ENCODE measurements at places on chromosomes 1 and 21.

DNA sequence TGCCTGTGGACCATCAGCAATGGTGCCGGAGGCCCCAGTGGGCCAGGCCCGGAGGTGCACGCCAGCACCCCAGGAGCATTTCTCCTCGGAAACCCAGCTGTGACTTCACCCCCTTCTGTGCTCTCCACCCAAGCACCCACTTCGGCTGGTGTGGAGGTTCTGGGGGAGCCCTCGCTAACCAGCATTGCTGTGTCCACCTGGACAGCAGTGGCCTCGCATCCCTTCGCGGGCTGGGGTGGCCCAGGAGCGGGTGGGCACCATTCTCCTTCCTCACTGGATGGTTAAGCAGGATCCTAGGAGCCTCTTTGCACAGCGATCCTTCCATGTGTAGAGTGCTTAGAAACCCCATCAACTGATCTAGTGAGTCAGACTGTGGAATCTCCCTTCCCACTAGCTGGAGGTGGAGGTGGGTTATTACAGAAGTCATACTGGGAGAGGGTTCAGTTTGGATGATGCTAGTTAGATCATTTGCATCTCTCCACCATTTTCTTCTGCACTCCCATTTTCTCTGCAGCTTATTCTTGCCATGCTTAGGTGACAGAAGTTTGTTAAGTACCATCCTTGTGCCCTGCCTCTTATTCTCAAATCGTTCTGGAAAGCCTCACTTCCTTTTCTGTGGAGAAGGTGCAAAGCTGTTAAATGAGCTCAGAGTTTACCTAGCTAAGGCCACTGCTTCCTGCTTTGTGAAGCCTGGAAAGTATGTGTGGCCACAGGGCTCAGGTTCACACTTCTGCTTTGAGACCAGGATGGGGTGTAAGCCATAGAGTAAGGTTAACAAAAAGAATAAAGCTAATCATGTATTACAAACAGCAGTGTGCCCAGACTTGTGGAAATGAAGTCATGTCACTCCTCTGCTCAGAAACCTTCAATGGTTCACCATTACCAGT is 32.3 kb downstream of the TBX19 start:
- no peak for DNase-seq

DNA sequence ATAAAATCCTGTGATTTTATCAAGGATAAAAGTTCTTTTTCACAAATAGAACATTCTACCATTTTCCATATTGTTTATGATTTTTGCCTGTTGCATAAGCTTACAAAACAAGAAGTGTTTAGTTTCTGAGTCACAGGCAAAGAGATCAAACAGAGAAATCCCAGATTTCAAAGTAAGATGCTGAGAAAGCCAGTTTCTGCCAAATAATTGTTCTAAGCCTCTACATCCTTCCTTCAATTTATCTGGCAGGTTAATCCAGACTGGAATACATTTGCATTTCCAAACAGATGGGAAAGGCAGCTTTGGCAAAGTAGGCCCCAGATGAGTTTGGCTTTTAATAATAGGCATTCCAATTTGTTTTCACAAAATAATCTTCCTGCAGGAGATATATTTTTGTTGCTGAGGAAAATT is 2.5 kb downstream of the SLC1A7 start:
- no peak for DNase-seq

- no peak for DNase-seq
These were observed 227.1 kb downstream of the TOMM20 start for GRCh38 chr1:234901491-234902049.

DNA sequence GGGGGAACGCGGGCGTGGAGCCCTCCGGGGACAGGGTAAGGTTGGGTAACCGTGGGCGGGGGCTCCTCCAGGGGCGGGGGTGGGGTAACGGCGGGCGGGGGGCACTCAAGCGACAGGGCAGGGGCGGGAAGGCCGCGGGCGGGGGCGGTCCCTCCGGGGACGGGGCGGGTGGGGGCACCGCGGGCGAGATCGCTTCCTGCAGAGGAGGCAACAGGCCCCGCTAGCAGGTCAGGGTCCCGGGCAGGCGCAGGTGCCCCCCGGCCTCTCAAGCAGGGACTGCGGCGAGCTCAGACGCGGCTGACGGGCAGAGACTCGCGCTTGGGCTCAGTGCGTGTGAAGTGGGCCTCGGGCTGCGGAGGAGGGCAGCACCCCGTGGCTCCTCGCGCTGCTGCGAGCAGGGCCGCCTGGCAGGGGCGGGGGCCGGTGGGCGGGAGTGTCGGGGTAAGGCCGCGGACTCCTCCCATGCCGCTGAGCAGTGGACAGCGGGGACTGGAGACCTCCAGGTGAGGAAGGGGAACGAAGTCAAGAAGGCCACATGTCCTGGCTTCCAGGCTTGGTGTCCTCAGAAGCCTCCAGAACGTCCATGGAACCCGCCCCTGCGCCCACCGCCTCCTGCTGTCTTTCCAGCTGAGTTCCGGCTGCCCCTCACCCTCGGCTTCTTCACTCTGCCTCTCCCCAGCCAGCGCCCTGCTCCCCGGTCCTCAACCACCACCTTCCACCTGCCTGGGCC is 627 bp upstream of the GNB1 start:
- DNase-seq = peak; percentile 73

GRCh38 chr1:216051071-216051470 is 372.2 kb downstream of the USH2A start:
- no peak for DNase-seq

GRCh38 chr1:2448098-2448445 is 28.0 kb upstream of the PLCH2 start:
- no peak for DNase-seq

- no peak for DNase-seq
These were observed 149.5 kb upstream of the B3GALT2 start for GRCh38 chr1:193335806-193336428.

DNA sequence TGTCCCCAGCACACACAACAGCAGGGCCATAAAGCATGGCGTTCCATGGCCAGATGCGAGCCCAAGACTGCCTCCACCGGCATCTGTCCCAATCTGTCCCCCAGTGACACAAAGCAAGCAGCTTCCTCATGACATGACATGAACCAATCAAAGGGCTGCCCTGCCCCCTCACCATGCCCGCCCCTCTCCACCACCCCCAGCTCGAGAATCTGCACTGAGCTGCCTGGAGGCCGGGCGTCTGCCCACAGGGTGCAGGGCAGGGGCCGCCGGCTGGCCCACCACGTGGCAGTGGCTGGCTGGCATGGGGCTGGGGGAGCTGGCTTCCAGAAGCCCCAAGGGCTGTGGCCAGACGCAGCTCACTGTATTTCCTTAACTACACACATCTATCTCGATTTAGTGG is 27.8 kb downstream of the WNT9A start:
- DNase-seq = no peak

DNA sequence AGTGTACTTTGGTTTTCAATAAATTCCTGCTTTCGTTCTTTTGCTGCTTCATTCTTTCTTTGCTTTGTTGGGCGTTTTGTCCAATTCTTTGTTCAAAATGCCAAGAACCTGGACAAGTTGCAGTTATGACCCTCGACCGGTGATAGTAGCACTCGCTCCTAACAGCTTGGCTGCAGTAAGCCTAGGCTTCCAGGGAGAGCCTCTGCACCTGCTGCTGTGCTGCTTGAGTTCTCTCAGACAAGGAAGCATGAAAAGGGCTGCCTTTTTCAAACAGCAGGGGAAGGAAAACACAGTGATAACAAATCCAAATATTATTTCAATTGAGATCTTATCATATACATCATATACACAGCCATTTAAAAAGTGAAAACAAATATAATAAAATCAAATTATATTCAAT is 12.8 kb upstream of the RIPK4 start:
- DNase-seq = no peak

DNA sequence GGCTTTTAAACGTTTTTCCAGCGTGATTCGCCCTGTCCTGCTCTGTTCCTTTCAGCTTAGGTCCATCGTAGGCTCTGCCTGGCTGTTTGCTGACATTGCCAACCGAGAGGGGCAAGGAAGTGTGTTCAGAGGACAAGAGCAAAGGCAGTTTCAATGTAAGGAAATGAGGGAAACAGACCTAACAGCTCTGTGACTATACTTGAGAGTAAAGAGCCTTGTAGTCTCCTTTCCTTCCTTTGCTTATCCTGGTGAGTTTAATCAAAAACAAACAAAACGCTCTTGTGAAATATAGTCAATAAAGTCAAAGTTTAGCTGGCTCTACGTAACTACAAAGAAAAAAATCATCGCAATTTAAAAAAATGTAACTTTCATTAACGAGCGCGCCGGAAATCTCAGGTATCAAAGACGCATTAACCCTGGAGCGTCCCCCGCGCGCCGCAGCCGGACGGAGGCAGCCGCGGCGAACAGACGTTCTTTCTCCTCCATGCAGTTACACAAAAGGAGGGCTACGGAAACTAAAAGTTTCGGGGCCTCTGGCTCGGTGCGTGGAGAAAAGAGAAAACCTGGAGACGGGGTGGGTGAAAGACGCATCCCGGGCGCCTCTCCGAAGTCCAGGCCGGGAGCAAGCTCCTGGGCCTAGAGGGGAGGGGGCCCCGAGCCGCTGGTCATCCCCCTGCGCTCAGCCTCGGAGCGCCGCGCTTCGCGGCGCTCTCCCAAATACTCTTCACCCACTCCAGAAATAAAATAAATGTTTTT is 617 bp upstream of the ADGRL2 start:
- DNase-seq = no peak

DNA sequence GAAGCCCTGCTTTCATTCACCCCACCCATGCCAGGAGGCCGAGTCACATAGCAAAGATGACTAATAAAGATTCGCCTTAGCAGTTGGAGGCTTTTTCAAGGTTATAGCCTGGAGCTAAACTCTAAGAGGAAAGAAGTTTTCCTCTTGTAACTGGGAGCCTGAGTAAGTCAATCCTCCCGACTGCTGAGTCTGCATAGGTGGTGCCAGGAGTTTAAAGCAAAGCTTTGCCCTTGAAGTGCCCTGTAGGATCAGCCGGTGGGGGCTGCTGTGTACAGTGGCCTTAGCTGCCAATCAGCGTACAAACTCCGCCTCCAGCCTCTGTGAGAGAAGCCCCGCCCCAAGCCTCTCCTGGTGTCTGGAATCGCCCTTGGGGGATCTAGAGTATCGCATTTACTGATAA is 147.5 kb upstream of the SPATA6 start:
- no peak for DNase-seq

DNA sequence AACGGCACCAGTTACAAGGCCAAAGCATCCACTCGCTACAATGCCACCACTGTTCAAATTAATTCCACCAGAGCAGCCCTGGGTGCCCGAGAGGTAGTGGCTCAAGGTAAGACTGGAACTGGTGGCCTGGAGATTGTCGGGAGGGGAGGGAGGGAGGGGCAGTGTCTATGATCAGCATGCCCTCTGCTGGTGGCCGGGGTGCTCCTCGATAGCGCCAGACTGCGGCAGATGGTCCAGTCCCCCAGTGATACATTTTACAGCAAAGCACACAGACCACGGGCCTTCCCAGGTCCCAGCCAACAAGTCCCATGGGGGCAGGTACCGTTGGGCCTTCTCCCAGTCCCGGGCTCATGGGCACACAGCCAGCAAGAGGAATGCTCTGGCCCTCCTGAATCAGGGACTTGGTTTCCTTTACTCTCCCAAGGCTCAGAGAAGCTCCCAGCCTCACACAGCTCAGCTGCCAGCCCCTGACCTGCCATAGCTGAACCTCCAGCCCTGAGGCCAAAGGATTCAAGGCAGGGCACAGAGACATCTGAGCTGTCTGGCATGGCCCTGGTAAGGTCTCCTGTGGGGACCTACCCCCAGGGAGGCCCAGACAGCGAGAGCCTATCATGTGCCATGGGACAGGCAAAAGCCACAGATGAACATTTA is 15.3 kb downstream of the ACOT7 start:
- DNase-seq = no peak

GRCh38 chr1:18635891-18636595 is 5.4 kb downstream of the PAX7 start:
- DNase-seq = no peak

DNA sequence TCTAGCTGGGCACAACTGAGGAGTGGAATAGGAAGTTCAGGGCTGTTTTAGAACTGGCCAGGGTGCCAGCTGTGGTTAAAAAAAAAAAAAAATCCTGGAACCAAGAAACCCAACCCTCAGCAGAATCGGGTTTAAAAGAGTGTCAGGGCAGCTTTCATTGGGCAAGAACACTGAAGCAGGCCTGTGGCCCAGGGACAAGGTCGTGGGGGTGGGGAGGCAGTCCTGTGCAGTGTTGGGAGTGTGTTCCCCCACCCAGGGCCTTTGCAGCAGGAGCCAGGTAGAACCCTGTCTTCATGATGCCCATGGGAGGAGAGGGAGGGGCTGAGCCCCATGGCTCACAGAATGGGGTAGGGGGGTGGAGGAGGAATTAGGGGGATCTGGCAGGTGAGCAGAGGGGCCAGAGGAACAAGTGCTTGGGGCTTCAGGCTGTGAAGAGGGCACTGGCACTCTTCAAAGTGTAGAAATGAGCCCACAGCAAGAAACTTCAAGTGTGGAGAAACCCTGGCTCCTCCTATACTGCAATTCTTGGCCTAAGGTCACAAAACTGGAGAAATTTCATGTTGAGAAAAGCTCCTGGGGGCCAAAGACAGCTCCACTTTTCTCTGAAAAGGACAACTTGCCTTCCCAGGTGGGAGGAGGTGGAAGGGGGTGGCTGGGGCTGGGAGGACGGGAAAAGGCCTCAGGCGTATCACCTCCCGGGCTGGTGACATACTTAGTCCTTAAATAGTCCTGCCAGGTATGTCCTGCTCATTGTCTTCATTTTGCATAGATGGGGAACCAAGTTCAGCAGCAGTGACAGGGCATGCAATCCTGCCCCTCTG is 39.3 kb downstream of the KIAA1614 start:
- no peak for DNase-seq

DNA sequence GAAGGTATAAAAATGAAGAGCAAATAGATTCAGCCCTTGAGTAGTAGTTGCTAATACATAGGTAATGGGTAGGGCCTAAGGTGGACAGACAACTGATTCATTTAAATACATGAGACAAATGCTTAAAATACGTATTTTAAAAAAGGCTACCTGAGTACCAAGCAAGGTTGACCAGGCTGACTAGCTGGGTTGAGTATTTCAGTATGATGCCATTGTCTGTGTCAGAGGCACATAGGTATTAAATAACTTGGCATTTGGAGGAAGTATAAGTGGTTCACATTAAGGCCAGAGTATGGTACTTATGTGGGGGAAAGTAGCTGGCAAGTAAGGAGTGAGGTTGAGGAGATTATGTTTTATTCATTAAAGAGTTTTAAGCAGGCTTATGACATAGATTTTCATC is 19.4 kb downstream of the NEK7 start:
- DNase-seq = no peak

DNA sequence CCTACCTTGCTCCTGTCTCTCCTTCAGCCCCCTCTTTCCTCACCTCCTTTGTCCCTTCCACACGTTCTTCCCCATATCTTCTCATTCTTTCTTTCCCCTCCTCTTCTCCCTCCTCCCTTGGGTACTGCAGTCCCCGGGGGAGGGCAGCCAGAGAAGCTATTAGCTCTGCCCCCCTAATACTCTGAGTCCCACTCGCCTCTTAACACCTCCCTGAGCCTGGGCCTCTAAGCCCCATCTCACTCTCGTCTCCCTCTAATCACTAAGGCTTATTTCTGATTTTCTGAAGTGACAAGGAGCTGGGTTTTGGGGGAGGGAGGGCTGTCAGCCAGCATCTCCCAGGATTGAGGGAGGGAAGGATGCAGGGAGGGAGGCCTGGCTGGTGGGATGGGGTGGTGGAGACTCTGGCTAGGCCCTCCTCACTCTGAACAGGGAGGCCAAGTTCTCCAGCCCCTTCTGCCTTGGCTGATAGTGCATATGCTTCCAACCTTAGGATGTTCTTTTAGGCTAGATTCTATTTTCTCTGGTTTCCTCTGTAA is 25.6 kb upstream of the DMBX1 start:
- no peak for DNase-seq

All from 8988T (cell line).